SJCRH30 (cell line): ENCODE measurements at places on chromosomes 2 and 18.

DNA sequence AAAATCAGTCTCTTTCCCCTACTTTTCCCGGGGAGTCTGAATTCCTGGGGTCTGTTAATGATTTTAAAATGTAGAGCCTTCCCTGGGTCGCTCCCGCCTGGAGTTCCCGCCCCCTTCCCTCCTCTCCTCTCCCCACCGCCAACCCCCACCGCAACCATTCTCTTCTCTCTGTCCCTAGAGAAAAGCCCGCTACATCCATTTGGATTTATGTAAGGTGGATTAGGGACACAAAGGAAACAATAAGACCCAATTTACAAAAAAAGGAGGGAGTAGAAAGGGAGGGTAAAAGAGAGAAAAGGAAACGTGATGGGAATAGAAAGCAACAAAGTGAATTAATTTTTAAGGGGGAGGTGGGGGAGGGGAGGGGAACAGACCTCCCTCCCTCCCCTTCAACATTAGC is 2.2 kb downstream of the EPHA4 start:
- H3K4me1 ChIP-seq: peaks cover 6% of the 10 kb centered on the region; the same call in 1 of the 2 replicates
- H3K36me3 ChIP-seq: no peaks in the 10 kb centered on the region

DNA sequence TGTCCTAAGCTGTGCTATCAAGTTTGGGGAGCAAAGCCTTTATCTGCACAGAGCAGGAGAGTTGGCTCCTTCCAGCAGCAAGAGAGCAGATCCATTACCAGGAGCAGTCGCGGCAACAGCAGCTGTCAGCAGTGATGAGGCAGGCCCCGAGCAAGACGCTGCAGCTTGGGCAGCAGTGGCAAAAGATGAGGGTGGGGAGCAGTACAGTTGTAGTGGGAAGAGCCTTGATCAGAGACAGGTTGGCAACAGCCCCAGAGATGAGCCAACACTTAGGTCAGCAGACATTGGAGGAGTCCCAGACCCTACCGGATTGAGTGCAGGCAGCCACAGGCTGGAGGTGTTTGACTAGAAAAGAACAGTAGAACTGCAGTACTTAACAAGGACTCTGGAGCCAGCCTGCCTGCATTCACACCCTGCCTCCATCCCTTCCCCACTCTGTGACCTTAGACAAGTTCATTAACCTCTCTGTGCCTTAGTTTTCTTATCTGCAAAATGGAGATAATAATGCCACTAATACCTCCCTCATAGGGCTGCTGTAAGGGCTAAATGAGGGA is 117.1 kb upstream of the SERTAD2 start:
- peaks cover 19% of the 10 kb centered on the region for H3K4me1 ChIP-seq
- no peaks in the 10 kb centered on the region for H3K36me3 ChIP-seq
- no peaks in the 10 kb centered on the region for H3K27me3 ChIP-seq
- peak; percentile 66 for DNase-seq
- no peak overlapping the region for H3K4me3 ChIP-seq
- no peak overlapping the region for H3K27ac ChIP-seq

DNA sequence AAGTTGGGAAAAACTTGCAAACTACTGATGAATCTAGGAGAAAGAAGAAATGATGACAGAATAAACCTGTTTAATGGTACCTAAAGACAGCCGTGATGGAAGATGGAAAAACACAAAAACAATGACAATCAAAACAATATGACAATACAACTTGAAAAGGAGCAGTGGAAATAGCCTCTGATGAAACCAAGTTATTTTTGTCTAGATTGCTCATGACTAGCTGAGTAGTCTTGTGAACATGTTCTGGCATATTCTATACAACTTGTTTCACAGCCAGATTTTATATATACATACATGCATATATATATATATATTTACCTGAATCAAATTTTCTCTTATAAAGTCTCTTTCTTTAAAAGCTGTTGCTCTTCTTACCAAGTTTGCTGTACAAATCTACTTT is 439.1 kb downstream of the TGIF1 start:
- H3K27ac ChIP-seq: no peak overlapping the region
- no peaks in the 10 kb centered on the region for H3K4me1 ChIP-seq
- H3K27me3 ChIP-seq: no peaks in the 10 kb centered on the region
- DNase-seq: no peak
- H3K4me3 ChIP-seq: no peak overlapping the region

DNA sequence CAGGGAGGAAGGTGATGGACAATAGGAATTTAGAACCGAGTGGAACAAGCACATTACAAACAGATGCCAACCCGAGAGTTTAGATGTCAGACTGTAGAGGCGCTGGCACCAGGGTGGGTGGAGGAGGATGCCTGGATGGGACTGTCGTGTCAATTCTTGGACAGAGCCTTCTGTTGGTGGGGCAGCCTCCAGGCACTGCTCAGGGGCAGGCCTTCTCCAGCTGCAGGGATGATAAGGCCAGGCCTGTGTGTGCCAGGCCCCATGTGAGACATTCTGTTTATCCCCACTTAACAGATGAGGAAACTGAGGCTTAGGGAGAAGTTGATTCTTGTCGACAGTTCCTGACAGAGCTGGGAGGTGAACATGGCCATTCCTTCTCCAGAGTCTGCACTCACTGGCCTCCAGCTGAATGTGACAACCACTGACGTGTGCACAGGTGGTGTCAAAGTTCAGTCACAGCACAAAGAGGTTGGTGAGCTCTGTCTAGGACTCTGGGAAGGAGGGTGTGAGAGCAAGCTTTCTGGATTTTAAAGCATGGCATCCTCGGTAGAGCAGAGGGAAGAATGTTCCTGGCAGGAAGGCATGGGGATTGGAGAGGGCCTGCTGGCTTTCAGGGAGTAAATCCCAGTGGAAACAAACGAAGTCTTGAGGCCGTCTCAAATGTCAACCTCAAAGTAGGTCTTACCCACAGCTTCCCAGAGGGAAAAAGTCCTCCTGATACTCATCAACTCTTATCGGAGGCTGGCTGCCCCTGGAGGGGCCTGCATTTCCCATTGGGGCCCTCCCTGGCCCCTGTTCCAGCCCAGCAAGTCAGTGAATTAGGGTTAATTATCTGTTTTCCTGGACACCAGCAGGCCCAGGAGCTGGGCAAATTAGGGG is 52.4 kb downstream of the GLI2 start:
- no peak overlapping the region for H3K4me3 ChIP-seq
- DNase-seq: peak; percentile 90

- no peaks in the 10 kb centered on the region for H3K4me1 ChIP-seq
- no peak for DNase-seq
- H3K27me3 ChIP-seq: no peaks in the 10 kb centered on the region
- H3K4me3 ChIP-seq: no peak overlapping the region
Observed at GRCh38 chr2:235570966-235571692, 77.3 kb downstream of the AGAP1 start.

GRCh38 chr18:41645589-41646360 is 309.3 kb upstream of the PIK3C3 start:
- peak; percentile 1 for DNase-seq
- H3K4me1 ChIP-seq: no peaks in the 10 kb centered on the region
- H3K4me3 ChIP-seq: no peak overlapping the region
- no peaks in the 10 kb centered on the region for H3K36me3 ChIP-seq

- no peaks in the 10 kb centered on the region for H3K27me3 ChIP-seq
- H3K4me3 ChIP-seq: peak overlapping the region; percentile 43
- H3K4me1 ChIP-seq: peaks cover 35% of the 10 kb centered on the region
- no peaks in the 10 kb centered on the region for H3K36me3 ChIP-seq
- peak overlapping the region; percentile 85 for H3K27ac ChIP-seq
- DNase-seq: peak; percentile 70
Observed at GRCh38 chr2:42142547-42143184, 26.5 kb upstream of the EML4 start.

GRCh38 chr18:34965108-34965507 is 76.1 kb upstream of the MAPRE2 start:
- H3K4me3 ChIP-seq: no peak overlapping the region
- H3K27ac ChIP-seq: no peak overlapping the region
- no peak for DNase-seq
- H3K36me3 ChIP-seq: no peaks in the 10 kb centered on the region
